Stimulated activated naive CD8-positive, alpha-beta T cell treated with anti-CD3 and anti-CD28 coated beads, Interleukin-15, amount 100 ng/mL, for 72 hours (primary cell): ENCODE measurements at places on chromosomes 5 and 9.

DNA sequence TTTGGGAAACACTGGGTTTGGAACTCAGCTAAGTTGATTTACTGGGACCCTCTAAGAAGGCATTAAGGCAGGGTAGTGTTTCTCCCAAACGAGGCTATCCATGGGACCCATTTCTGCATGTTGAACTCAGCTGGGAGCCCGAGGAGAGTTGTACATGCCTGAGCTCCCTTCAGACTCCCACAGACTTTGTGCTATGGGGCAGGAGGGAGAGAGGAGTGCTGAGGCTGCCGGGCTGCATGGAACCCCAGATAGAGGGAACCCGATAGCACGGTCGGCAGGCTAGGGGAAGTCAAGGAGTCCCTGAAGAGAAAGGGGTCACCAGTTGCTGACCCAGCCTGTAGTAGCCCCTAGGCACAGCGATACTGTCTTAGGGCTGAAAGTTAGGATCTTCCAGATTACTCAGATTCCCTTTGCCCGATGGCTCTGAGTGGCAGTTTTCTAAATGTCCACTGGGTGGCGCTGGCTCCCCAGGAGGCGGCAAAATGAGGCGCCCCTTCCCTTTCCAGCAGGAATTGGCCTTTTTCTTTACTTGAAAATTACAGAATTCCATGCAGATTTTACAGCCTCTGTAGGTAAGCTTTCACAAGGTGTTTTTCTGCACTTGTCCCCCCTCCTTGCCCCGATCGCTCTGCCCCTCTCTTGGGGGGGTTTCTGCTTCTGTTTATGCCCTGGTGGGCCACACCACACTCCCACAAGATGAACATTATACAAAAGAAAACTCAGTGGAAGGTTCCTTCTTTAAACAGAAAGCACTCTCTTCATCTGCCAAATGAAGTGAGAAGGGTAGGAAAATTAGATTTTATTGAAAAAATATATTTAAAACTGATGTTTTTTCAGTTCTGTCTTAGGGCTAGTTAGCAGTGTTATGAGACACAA, 17.8 kb downstream of the NANS start:
- peak; percentile 63 for DNase-seq

DNA sequence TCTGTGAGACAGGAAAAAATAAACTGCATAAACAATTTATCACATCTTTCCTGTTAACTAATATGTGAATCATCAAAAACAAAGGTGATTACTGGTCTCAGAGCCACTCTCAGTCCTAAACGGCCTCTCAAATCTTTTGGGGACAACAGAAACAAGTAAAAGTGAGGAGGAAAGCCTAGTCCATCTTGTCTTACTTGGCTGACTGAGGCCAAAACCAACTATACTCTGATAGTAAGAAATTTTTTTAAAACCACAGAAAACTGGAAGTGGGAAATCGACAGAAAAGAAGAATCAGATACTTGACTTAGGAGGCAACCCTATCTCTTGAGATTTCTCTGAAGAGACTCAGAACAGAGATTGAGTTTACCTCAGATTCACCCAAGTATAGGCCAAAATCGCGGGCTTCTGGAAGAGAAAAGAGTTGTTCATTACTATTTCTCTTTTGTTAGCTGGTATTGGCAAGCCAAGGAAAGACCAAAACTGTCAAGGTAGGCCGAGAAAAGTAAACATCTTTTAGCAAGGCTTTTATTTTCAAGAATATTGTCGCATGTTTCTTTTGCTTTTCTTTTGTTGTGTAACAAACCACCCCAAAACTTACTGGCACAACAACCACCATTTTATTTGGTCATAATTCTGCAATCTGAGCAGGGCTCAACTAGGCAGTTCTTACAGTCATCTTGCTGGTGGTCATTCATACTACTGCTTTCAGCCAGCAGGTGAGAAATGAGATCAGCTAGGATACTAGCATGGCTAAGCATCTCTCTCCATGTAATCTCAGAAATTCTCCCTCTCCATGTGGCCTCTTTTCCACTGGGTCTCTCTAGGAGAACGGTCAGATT, 46.1 kb downstream of the RFX3 start:
- no peak for DNase-seq

DNA sequence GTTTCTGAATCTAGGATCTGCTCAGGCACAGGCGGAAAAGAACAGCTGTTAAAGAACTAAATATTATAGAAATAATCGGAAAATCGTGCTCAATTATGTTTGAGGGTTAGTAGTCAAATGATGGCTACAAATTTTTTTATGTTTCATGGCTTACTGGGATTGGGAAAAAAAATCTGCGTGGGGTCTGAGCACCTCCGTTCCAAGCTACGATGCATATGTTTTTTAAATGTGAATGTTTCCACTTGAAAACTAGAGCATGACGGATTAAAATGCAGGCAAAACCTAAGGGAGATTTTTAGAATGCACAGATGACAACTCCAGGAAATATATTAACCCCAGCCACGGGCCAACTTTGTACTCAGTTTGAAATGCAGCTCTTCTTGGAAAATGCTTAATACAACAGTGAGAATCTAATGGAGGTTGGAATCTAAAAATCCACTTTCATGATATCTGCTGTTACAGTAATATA, 5.3 kb downstream of the OTP start:
- no peak for DNase-seq

DNA sequence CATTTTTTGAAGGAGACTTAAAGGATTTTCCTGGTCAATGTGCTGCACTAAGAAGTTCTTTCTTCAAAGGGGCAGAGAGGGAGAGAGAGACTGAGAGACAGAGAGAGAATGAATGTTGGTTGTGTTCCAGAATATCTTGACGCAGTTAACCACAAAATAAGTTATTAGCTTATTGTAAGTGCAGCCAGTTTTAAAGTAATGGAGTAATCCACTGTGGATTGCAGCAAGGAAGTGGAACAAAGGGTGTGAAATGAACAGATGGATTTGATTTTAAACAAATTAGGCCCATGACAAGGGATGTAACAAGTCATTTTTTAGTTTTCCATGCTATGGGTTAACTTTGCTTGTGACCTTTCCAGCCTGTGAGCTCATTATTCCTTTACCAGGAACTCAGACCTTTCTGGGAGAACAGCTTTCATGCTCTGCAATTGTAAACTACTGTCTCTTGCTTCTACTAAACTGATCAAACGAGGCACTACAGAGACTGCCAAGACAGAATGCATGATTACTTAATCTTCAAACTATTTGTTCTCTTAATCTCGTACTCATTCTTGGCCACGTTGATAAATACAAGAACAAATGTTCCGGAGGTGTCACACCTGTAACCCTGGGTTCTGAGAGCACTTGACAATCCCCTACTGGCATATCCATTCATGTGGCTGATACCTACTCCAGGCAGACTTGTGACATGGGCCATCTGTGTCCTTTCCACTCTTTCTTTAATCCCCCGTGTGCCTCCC, 131.1 kb downstream of the TLE1 start:
- no peak for DNase-seq

DNA sequence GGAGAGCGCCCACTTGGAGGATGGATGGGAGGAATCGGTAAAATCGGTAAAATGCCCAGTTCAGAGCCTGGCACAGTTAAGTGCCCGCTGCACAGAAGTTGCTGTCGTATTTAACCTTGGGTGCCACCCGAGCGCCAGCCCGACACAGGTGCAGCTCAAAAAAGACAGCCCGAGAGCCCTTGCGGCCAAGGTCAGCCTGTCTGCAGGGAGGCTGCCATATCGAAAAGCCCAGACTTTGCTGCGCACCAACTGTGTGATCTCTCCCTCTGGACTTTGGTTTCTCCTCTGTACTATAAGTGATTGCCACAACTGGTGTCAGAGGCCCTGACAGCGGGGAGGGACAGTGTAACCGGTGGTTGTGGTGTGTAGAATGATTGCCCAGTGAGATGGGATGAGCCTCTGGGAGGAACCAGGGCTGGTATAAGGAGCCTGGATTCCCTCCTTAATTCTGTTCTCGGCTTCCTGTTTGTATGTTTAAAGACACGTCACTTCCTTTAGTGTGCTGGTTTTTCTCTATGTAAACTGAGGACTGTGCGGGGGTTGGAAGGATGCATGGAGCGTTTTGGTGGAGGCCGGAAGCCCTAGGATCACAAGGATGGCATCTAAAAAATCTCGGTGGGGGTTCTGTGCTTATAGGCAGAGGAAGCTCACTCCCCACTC, 792 bp downstream of the NTMT1 start:
- DNase-seq, result no peak

DNA sequence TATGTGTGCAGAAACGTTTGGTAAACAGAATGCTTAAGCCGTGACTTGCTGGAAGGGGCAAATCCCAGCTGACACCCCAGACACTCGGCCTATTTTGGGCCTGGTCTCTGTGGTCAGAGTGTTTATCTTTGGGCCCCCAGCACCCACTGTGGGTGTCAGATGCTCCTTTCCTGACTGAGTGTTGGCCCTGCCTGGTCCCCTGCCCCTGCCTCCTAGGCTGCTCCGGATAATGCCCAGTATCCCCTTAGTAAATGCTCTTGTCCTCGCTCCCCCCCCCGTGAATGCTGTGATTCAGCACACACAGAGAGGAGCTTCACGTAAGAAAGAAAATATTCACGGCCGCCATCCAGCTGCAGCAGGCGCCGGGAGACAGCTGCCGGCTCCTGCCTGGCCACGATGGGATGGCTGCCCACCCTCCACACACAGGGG, 11.3 kb upstream of the ANGPTL2 start:
- DNase-seq, result no peak

- no peak for DNase-seq
Observed at GRCh38 chr9:121714075-121714705, 62.8 kb downstream of the DAB2IP start.

- DNase-seq, result peak; percentile 72
Observed at GRCh38 chr9:131503626-131504465, 1.1 kb downstream of the POMT1 start.

- no peak for DNase-seq
Observed at GRCh38 chr5:31133488-31133887, 60.0 kb upstream of the CDH6 start.

DNA sequence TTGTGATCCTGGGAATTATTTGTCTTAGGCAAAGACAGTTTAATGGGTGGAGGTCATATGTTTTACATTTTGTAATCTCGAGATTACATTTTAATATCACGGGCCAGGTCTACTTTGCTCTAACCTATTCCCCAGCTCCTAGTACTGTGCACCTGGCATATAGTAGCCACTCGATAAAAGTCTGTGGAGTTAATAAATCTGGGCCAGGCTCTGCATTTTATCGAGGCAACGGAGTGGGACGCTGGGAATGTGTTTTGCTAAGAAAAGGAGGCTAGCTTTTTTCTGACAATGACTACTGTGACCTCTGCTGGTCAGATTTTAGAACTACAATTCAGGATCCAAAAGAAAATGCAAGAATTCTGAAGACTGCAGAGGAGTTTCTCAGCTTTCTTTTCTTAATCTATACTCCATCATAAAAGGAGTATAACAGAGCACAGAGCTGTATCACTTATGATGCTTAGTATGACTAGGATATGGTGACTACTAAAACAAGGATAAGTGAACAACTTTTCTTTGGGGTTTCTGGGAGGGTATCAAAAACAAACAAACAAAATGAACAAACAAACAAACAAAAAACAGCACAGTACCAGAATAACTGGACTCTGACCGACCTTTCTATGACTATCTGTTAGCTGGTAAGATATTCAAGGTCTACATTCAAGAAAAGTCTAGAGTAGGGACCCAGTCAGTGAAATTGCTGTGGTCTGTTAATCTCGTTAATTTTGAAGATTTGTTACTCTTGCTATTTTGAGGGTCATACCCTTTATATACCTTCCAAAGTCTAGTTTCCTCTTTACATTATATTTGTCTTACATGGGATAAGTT, 46.1 kb upstream of the CER1 start:
- DNase-seq, result no peak

GRCh38 chr9:128392302-128393144, 21.3 kb downstream of the URM1 start:
- no peak for DNase-seq

- DNase-seq, result peak; percentile 93
Observed at GRCh38 chr5:94111209-94112004, 370.0 kb upstream of the POU5F2 start.

DNA sequence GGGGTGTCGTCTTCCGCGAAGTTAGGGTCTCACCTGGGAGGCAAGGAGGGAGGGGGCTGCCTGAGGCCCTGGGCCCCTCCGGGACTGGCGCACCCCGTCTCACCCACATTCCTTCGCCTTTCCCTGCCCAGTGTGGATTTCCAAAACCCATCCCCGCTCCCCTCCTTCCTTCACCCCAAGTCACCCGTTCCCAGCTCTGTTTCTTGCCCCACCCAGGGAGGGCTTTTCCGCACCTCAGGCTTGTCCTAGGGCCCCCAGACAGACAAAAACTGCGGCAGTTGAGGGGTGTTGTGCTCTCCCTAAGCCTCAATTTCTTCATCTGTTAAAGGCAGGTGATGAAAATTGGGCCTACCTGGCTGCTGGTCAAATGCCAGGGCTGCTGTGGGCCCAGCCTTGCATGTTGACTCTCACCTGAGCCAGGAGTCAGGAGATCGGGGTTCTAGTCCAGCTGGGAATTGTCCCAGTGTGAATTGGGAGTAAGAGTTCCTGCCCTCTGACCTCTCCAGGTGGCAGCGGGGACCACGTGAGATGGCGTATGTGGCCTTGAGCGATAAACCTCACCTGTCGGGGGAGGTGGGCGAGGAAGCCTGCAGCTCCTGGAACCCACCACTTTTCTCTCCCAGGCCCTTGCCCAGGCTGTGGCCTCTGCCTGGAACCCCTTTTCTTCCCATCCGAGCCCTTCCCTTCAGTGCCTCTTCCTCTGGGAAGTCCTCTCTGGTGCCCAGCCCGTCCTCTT, 143.4 kb upstream of the IER5L start:
- DNase-seq, result no peak

DNA sequence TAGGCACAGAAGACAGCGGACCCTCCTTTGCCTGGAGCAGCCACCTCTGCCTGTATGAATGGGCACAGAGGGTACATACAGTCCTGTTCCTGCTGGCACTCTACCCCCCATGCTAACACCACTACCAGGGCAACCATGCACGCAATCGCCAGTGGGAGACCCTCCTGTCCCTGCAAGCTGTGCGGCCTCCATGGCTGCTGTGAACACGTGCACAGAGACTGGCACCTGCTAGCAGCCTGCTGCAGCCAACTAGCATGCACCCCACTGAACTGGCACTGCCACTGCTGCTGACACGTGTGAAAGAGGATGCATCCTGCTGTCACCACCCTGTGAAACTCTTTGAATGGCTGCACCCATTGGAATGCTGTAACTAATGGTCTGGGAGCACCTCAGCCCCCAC, 885.2 kb upstream of the ARRDC3 start:
- no peak for DNase-seq

- no peak for DNase-seq
Observed at GRCh38 chr5:53520813-53521212, 39.6 kb upstream of the NDUFS4 start.
